ENCODE measurements at places on chromosomes 13 and 19. TPM values are rescaled to one million over a fixed set of nuclear protein-coding genes. Genes with fewer than 3 reads are reported as not detected.

PDX1 gene
- not detected for total RNA-seq

DKKL1 gene
- total RNA-seq: 1.9 TPM

UGGT2 gene
- total RNA-seq: 113 TPM

GPR180 gene
- total RNA-seq: 10.0 TPM

PRR36 gene
- 6.6 TPM for total RNA-seq

CEACAM8 gene
- not detected for total RNA-seq

DIRAS1 gene
- total RNA-seq: 23.8 TPM

PRODH2 gene
- not detected for total RNA-seq

CARM1 gene
- 34.7 TPM for total RNA-seq

LILRB4 gene
- 0.94 TPM for total RNA-seq

GFY gene
- total RNA-seq: not detected
